Hematopoietic multipotent progenitor cell treated with erythropoietin and hydrocortisone succinate and interleukin-3 and kit ligand, for 17 days (in vitro differentiated cells): ENCODE measurements at places on chromosomes 3 and 15.

DNA sequence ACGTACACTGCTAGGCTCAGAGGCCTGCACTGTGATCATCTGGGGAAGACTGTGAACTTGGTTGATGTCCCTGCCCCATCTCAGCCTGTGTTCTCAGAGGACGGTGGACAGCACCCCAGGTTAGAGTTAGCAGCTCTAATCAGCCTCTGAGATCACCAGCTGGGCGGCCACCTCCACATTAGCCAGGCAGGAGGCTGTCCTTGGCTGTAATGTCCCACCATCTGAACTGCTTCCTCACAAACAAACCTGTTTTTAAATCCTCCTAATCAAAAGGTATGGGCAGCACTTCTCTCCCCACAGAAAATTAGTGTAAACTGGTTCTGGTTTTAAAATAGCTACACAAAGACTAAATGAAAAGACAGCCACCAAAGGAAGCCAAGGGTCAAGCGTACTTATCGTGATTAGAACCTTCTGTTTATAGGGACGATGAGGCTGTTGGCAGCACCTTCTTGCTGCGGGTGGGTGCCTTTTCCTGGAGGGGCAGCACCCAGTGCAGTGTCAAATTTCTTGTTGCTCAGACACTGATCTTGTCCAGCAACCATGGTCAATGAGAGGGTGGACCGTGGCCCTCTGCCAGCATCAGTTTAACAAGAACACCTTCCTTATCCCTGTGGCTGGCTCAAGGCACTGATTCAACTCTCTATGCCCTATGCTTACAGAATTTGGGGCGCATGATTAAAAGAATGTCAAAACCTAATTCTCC, 24.6 kb downstream of the ACSBG1 start:
- DNase-seq, result no peak

- no peak for DNase-seq
Observed at GRCh38 chr15:68717951-68718350, 102.7 kb downstream of the ANP32A start.

DNA sequence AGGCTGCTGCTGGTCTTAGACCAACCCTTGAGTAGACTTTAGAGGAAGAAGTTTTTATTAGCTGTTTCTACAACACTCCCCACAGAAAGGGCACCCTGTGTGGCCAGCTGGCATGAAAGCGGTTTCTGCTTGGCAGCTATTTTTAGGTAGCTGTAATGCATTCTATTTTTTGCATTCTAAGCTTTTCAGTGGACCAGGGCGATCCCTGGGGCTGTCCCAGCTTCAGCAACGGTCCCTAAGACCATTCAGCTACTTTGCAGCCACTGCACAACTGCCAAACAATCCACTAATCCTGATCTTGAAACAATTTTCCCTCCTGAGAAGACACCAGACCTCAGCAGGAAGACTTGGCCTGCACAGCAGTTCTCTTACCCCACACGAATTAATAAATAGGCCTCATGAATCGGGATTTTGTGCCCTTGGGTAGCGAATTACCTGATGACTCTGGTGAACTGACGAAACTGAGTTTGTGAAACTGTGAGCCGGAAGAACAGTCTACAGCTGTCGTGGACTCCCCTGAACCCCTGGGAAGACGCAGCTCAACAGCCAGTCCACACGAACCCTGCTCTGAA, 14.6 kb upstream of the TFRC start:
- no peak for DNase-seq

- DNase-seq, result no peak
Observed at GRCh38 chr3:171565481-171566058, 105.4 kb upstream of the TNIK start.

- DNase-seq, result no peak
Observed at GRCh38 chr15:39820050-39820602, 37.5 kb upstream of the FSIP1 start.
